T-cell (primary cell): ENCODE measurements at places on chromosomes 5 and 9. TPM values are rescaled to one million over a fixed set of nuclear protein-coding genes. Genes with fewer than 3 reads are reported as not detected.

Gene LSM11
- total RNA-seq = 4.2 TPM

Gene SLC6A3
- total RNA-seq = not detected

Gene SURF2
- total RNA-seq = 18.7 TPM

Gene SH3RF2
- total RNA-seq = 0.46 TPM

DNA sequence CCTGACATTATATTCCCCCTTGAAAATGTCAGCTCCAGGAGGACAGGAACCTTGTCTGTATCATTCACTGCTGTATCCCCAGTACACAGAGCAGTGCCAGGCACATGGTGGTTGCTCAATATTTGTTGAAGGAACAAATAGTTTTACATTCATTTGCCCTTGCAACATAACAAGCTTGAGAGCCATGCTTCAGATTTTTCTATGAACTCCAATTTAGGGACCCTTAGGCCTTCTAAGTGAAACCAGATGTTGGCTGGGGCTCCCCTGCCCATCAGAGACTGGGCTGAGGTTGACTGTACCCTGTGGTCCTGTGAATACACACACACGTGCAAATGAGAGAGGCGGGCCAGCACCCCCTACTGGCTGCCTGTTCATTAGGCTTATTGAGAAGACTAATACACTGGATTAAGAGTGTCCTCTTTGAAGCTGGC is 214.9 kb upstream of the WWC1 start:
- DNase-seq = no peak

- DNase-seq = no peak
Observed at GRCh38 chr5:35172533-35172932, 57.8 kb downstream of the PRLR start.

GRCh38 chr5:170386743-170387395 is 2.3 kb downstream of the KCNMB1 start:
- DNase-seq = no peak

DNA sequence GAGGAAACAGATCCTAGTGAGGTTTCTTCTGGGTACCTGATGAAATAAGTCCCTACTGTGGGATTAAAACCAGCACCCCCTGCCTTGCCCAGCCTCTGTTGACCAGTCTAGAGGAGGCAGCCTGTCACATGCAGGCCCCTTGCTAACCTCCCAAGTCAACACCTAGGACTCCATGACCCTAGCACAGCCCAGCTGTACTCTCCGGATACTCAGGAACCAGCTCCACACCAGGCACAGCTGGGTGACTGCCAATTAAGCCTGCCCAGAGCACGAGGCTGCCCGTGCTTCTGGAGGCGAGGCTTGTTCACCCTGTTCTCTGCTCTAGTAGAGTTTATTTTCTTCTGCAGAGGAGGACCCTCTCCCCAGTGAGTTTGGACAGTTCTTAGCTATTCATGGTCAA is 92.5 kb downstream of the SNX24 start:
- no peak for DNase-seq

- no peak for DNase-seq
Observed at GRCh38 chr9:98185611-98186171, 6.7 kb downstream of the CORO2A start.

GRCh38 chr9:129075996-129076639 is 4.8 kb upstream of the DOLPP1 start:
- no peak for DNase-seq

DNA sequence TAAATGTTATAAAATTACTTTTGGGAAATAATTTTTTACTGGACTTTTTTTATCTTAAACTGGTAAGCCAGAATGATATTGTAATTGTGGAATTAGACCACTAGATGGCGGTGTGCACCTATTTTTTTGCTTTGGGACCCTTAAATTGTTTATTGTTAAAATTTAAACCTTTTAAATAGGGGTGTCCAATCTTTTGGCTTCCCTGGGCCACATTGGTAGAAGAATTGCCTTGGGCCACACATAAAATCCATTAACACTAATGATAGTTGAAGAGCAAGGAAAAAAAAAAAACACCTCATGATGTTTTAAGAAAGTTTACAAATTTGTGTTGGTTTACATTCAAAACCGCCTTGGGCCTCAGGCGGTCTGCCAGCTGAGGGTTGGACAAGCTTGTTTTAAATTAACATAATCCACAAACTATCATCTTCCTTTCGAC is 28.4 kb upstream of the GADD45G start:
- no peak for DNase-seq

DNA sequence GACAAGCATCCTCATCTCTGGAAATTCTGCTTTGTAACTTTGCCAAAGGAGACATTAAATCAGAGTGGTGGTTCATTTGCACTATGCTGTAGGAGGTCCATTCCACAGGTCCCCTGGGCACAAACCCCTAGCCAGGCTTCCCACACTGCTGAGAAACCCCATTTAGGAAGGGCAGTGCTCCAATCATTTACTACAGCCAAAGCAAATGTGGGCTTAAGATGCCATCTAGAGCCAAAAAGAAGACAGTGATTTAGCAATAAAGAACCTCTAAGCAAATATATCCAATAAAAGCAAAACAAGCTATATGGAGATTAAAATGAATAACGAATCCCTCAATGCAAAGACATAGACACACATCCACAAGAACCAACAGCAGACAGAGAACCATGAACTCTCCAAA is 129.0 kb upstream of the ALDH1B1 start:
- DNase-seq = no peak

DNA sequence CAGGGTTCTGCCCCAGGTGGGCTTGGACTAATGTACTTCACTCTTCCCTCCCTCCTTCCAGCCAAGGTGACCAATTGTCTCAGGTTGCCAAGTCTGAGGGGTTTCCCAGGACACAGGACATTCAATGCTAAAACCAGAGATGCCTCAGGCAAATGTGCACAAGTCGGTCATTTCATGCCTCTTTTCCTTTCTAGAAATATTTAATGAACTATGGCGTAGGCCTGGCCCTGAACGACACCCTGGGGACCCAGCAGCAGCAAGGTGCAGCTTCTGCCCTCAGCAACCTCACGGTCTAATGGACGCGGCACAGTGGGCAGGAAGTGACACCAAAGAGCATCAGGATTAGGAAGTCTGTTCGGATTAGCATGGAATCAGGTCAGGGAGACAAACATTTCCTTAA is 148.1 kb downstream of the MTX3 start:
- DNase-seq = no peak
